Activated CD4-positive, alpha-beta T cell treated with anti-CD3 and anti-CD28 coated beads, Interleukin-2, amount 10 ng/mL, durations not matched to agents 24 days and 14 days (primary cell): ENCODE measurements at places on chromosomes 3 and 15.

DNA sequence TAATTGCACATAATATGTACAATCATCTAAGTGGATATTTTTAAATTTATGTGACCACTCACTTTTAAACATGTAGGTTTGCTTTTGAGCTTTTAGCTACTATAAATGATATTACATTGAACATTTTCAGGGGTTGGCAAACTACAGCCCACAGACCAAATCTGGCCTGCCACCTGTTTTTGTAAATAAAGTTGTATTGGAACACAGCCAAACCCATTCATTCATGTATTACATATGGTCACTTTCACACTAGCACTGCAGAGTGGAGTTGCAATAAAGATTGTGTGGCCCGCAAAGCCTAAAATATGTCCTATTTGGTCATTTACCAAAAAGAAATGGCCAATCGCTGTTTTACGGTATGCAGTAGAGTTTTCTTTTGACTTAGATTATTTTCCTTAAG lies 21.2 kb downstream of the CMTM7 start:
- no peak overlapping the region for H3K27ac ChIP-seq
- H3K36me3 ChIP-seq = peaks cover 21% of the 10 kb centered on the region
- no peak for DNase-seq
- H3K4me1 ChIP-seq = peaks cover 54% of the 10 kb centered on the region

DNA sequence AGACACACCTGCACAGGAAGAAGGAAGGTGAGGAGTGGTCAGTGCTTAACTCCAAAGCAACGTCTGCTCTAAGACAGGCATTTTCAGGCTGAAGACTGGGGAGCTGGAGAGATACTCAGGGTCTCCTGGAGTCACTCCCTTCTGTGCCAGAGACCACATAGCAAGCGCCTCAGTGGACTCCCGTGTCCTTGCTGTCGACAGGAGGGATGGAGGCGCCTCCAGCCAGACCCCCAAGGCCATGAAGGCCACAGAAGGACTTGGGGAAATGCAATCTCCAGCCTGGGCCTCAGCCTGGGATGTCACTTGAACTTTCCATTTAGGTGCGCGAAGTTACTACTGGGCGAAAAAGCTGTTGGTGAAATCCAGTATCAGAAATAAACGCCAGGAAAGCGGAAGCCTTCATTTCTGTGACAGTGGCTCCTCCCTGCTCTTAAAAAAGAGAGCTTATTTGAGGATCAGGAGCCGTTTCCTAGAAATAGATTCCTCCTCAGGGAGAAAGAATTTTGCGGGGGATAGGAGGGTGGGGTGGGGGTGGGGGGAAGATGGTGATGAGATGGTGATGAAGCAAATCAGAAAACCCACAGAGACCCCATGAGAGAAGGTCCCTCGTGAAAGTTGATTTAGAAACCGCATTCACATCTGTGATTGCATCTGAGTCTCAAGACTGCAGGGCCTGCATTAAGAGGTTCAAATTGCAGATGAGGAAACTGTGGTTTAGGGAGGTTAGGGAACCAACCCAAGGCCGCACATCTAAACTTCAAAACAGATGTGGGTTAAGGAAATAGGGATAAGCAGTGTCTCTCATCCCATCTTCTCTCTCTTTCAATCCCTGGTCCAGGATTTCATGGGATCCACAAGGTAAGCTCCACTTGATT lies 78.8 kb downstream of the ATP2B2 start:
- H3K4me1 ChIP-seq = no peaks in the 10 kb centered on the region
- H3K4me3 ChIP-seq = no peak overlapping the region
- H3K27ac ChIP-seq = no peak overlapping the region

DNA sequence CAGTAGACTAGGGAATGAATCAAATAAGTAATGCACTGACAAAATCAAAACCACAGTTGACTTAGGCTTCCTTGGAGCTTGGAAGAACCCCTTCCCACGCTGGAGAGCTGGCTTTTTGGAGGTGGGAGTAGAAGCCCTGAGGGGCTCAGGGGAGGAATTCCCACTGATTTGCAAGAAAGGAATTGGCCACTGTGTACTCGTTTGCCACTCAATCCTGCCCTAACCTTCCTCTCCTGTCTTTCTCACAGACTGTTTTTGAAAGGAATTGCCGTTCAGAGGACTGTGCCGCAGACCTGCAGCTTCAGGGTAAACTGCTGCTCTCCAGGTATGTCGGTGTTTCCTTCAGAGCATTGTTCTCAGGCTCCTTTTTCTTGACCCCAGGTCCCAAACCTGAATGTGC lies 208.2 kb upstream of the CTDSPL start:
- no peak overlapping the region for H3K4me3 ChIP-seq
- peak; percentile 37 for DNase-seq
- no peaks in the 10 kb centered on the region for H3K36me3 ChIP-seq
- H3K4me1 ChIP-seq = no peaks in the 10 kb centered on the region
- peaks cover 1% of the 10 kb centered on the region for H3K27me3 ChIP-seq
- H3K27ac ChIP-seq = no peak overlapping the region

DNA sequence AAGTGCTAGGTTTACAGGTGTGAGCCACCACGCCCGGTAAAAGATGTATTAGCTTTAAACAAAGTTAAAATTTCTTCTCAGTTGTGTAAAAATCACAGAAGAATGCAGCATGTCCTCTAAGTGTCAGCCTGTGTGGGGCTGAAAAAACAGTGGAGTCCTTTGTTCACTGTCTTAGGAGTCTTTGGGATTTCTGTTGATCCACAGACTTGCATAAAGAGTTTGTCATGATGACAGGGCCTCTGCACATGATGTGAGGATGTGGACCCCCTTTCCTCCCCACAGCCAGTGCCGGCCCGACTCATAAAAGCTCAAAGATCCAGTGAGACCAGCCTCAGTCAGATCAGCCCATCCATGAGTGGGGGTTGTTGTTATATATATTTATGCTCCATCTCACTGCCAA lies 49.0 kb upstream of the GOLGA8J start:
- H3K4me3 ChIP-seq = no peak overlapping the region
- H3K27me3 ChIP-seq = no peaks in the 10 kb centered on the region
- no peaks in the 10 kb centered on the region for H3K36me3 ChIP-seq
- H3K27ac ChIP-seq = no peak overlapping the region

DNA sequence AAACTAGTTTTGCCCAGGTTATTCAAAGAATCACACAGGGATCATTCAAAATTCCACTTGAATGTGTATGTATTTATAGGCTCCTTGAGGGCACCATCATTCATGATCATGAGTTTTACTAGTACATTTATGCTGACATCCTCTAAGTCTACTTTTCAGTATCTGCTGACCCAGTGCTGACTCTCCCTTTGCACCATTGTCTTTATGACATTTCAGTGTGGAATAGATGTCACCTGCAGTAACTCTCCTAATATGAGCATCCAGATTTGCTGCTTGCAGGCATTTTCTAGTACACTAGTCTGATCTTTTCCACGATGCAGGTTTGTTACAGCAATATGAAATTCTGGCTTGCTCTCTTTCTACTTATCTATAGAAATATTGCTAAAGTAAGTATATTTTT lies 1603.5 kb downstream of the SI start:
- no peaks in the 10 kb centered on the region for H3K4me1 ChIP-seq
- no peak overlapping the region for H3K4me3 ChIP-seq
- H3K36me3 ChIP-seq = no peaks in the 10 kb centered on the region
- no peaks in the 10 kb centered on the region for H3K27me3 ChIP-seq
- no peak for DNase-seq
- H3K27ac ChIP-seq = no peak overlapping the region
